ENCODE measurements at places on chromosomes 1 and 21. TPM values are rescaled to one million over a fixed set of nuclear protein-coding genes. Genes with fewer than 3 reads are reported as not detected.
A peak's percentile ranks its signal among the peaks of the same experiment; 100 is the strongest.

TPTE gene
- not detected for polyA plus RNA-seq

DNA sequence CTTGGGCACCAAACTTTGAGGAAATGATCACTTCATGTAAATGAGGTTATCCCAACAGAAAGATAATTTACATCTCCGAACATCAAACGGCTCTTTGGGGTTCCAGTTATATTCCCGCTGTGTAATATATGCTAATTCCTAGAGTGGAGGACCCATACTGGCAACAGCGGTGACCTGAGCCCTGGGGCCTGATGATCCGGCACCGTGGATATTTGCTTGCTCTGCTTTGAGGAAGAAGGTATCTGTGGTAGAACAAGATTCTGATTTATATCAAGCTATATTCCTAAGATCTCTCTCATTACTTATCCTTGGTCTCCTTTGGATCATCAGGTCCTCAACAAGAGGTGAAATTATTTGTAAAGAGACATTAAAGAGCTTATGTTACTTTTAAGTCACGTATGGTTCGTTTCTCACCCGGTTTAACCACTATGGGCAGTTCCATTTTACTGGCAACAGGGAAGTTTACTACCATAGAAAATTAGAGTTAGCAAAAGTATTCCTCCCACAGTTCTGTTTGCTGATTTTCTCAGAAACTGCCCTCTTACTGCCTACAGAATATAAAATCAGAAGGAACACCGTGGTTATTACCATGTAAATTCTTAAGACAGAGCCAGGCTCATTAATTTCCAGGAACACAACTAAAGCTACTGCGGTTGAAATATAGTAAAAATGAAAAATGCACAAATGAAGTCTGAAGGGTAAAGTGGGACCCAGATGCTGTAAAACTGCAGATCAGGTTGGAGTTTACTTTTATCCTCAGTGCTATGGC lies 56.7 kb downstream of the MRPL39 start:
- no peaks in the 10 kb centered on the region for H3K4me1 ChIP-seq
- no peak overlapping the region for H3K27ac ChIP-seq
- H3K4me3 ChIP-seq, result no peak overlapping the region

MYCL gene
- 0.07 TPM for polyA plus RNA-seq

DNA sequence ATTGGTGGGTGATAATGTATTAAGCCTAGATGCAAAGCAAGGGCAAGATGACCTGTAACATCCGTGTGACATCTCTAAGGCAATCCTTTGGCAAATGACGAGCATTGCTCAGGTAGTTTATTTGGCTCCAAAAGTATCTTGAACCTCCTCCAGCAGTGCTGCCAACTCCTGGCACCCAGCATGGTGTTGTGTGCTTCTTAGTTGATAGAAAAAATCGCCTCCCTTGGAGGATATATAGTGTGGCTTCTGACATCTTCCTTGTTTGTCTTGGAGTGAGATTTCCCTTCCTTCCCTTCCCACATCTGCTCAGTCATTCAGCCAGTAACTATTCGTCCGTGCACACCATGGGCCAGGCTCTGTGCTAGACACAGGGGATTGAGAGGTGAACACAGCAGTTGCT lies 121.8 kb downstream of the TOMM20 start:
- DNase-seq, result no peak
- no peak overlapping the region for H3K4me3 ChIP-seq
- no peaks in the 10 kb centered on the region for H3K36me3 ChIP-seq
- no peaks in the 10 kb centered on the region for H3K27me3 ChIP-seq

- H3K27me3 ChIP-seq, result no peaks in the 10 kb centered on the region
- H3K36me3 ChIP-seq, result no peaks in the 10 kb centered on the region
- no peak overlapping the region for H3K27ac ChIP-seq
- no peak overlapping the region for H3K4me3 ChIP-seq
- no peak for DNase-seq
Measured at GRCh38 chr1:107883562-107883961, 81.4 kb downstream of the VAV3 start.

DNA sequence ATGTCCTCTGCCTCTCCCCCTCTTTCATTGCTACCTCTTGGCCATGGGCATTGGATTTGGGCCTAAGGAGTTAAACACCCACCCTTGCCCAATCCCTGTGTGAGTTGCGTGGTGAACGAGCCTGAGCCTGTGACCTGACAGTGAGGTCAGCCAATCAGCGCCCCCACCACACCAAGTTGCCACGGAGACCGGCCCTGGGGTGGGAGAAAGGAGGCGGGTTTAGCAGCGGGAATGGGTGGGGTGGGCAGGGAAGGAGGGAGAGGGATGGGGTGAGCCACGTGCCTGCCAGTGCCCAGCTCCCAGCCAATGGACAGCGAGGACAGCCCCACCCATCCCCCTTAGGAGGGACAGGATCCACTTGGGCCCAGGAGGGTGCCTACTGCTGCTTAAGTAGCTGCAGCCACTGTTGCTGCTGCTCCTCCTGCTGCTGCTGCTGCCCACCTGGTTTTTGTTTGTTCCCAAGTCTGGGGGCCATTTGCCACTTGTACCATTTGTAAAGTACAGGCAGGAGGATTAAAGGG lies 9.5 kb downstream of the ZBTB7B start:
- H3K27me3 ChIP-seq, result no peaks in the 10 kb centered on the region
- H3K36me3 ChIP-seq, result peaks cover 18% of the 10 kb centered on the region
- DNase-seq, result peak; percentile 67
- H3K4me3 ChIP-seq, result no peak overlapping the region

All from heart right ventricle (tissue), 16 donors.